Kidney epithelial cell (primary cell): ENCODE measurements at places on chromosomes 13 and 19. TPM values are rescaled to one million over a fixed set of nuclear protein-coding genes. Genes with fewer than 3 reads are reported as not detected.

DNA sequence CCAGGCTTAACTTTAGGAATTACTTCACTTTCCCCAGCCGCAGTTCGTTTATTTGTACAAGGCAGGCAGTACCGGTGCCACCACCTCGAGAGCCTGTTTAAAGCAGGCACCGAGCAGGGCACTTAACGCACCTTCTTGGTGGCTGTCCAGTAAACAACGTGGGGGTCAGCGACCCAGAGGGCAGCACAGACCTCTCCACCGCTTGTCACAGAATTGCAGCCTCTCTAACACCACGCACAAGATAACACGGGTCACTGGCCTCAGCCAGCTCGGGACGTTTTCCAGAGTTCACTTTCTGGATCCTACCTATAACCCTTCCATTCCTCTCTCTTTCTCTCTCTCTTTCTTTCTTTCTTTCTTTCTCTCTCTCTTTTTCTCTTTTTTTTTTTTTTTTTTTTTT lies 16.8 kb upstream of the ELAVL1 start:
- no peak for DNase-seq

GRCh38 chr19:38135150-38135998 lies 88.6 kb downstream of the DPF1 start:
- DNase-seq, result no peak

LGALS14 gene
- not detected in 2 replicates for total RNA-seq

DNA sequence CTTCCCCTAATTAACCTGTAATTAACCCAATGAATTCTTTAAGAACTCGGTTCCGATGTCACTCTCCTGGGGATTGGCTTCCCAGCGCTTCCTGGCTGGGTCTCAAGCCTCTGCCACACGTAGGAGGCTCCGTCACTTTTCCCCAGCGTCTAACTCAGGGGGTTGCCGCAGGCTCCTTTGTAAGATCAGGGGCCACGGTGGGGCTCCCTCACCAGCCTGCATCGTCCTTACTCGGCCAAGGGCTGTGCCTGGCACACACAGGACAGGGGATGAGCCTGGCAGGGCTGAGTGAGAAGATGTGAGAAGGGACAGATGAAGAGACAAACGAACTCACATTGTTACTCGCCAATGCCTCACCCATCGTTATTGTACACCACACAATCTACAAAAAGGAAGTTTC lies 20.9 kb upstream of the ATP11A start:
- DNase-seq, result no peak

- no peak for DNase-seq
These were observed 13.7 kb downstream of the F2RL3 start for GRCh38 chr19:16902545-16902944.

- no peak for DNase-seq
These were observed 191.0 kb upstream of the IRS2 start for GRCh38 chr13:109977212-109977968.

- DNase-seq, result no peak
These were observed 1687.5 kb downstream of the EFNB2 start for GRCh38 chr13:104847922-104848321.

AP1M2 gene
- 73.7 and 86.8 TPM in 2 replicates for total RNA-seq

DNA sequence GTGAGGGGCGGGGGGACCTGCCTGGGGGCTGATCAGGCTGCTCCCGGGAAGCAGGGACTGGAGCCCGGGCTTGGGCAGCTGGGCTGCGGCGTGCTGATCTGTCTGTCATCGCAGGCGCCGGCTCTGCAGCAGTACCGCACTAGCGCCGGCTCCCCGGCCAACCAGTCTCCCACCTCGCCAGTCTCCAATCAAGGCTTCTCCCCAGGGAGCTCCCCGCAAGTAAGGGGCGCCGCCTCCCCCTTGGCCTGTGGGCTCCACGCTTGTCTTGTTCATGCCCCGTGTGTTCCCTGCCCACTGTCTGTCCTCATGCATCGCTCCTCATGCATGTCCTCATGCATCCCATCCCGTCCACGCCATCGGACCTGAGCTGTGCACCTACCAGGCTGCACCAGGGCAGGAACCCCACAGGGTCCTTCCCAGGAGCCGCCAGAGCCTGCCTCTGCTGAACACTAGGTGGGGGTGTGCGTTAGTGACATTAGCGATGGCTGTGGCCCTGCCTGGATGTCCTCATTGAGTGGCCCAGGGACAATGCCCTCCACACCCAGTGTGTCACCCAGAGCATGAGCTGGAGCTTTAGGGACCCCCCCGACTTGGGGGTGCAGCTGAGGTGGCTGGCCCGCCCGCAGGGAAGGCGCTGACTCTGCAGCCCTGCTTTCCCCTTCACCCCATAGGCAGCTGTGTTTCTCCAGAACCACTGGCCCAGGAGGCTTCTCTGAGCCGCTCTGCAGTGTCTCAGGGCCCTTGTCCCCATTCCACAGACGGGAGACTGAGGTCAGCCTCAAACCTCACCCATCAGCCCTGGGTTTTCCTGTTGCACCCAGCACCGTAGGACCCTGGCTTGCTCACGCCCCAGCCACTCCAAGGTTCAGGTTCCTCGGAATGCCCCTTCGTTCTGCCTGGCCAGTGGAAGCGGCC lies 19.5 kb downstream of the COMP start:
- no peak for DNase-seq

IGFL1 gene
- total RNA-seq, result not detected in 2 replicates

GRCh38 chr19:49150106-49150943 lies 4.9 kb downstream of the HRC start:
- DNase-seq, result no peak

GRCh38 chr19:10817291-10818038 lies 18.5 kb downstream of the TMED1 start:
- DNase-seq, result no peak

CEACAM6 gene
- 0.13 TPM in 1 of 2 replicates, not detected in the other for total RNA-seq

DNA sequence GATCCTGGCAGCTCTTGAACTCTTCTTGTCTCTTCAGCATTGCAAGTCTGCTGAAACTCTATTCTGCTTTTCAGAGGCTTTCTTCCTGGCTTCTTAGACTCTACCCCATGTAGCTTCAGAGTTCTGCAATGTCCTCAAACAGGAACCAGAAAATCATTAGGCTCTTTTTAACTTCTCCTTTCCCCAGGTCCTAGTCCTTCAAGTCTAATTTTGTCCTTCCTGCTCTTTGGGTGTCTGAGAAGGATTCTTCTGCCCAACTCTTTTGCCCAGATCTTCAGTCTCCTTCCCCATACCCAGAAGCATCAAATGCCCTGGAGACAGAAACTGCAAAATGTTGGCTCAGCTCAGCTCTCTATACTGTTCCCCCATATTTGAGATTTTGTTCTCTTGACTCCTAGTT lies 50.0 kb upstream of the CALM3 start:
- no peak for DNase-seq

ZNF460 gene
- total RNA-seq, result 122 and 134 TPM in 2 replicates

DNA sequence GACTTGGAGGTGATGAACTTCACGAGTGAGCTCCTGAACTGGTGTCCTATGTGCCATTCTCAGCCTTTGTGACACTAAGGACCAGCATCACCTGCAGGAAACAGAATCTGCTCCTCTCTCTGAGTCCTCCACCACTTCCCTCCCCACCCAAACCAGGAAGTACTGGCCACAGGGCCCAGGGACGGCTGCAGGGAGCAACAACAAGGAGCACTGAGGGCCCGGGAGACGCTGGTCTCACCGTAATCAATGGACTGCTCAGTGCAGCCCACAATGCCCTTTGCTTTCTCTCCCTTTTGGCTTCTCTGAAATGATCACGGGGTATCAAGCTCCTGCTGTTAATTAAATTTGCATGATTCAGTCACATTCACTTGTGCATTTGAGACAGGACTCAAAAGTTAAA lies 18.6 kb downstream of the PEPD start:
- DNase-seq, result no peak

GRCh38 chr19:51172223-51172622 lies 30.1 kb downstream of the SIGLEC7 start:
- no peak for DNase-seq

DNA sequence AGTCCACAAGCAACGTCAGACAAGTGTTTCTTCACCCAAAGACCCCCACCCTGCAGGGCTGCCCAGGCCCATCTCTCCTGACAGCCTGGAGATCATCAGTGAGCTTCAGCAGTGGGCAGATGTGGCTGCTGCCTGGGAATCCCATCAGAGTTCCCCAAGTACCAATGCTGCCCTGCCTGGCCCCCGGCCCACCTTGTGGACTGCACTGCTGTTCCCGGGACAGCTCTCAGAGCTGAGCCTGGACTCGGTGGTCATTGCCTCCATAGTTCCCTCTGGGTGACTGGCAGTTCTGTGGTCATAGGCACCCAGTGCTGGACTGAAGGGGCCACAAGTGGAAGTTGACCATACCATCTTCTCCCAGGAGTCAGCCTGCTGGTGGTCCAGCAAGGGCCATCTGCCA lies 24.5 kb upstream of the ZNF492 start:
- DNase-seq, result no peak

GRCh38 chr19:12967907-12968306 lies 1.5 kb upstream of the DAND5 start:
- no peak for DNase-seq
